ENCODE measurements at places on chromosomes 2 and 18. TPM values are rescaled to one million over a fixed set of nuclear protein-coding genes. Genes with fewer than 3 reads are reported as not detected.

DNA sequence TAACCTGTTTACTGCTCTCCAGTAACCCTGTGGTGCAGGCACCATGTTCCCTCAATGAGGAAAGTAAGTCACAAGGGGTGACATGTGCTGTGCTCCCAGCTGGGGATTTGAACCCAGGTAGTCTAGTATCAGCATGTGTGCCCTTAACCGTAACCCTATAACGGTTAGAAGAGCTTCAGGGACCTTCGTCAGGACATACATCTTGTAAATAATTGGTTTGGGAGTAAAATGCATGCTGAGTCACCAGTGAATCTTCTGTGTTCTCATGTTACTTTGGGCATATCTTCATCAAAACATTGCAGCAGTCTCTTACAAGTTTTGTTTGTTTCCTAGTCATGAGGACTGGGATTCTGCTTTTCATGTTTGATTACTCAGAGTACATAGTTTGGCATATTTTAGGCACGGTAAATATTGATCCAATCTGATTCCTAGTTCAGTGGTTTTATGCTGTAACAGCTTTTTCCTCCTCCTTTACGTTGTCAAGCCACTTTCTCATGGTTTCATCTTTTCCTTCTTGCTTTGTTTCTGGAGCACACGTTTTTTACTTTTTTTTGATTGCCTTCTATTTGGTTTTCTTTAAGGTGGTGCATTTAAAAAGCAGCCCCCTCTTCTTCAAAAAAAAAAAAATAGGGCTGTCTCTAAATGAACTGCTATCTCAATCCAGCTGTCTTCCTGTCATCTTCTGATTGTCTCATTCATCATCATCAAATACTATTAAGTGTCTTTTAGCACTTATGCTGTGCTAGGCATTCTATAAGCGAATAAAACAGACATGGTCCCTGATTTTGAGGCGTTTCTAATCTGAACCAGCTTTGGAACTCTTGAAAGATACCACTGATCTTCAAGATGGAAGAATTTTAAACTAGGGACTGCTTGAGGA, 50.4 kb downstream of the CLIP4 start:
- no peak for DNase-seq

DNA sequence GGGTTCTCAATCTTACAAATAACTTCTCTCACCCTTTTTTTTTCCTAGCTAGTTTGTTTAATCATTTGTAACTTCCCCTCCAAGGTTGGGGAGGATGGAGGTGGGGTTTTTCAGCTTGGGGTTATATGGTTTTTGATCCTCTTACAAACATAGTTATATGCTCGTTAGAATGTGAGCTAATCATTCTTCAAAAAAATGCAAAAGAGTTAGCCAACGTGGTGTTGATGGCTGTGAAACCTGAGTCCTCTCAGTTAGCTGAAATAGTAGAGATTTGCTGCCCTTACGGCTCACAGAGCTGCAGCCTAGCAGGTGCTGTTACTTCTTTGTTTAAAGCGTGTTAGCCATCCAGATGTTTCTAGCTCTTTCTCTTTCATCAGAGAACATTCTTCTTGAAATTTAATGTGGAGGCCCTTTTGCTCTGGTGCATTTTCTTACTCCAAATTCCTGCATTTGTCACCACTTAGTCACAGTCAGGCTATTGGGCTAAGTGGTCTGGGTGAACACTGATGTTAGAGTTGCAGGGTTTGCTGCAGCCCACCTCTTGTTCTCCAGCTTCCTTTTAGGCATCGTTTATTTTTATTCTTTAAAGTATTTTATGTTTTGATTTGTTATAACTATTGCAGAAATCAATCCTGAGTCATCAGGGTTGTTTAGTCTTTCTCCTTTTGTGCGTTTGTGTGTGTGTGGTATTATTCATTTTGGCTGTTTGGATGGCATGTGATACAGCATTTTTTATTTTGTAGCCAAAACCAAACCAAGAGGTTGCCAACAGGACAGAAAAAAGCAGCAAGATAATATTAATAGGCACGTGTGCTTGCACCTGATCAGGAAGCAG, 41.1 kb downstream of the LIMS1 start:
- no peak for DNase-seq

GRCh38 chr2:95074663-95075439, 46.8 kb downstream of the MRPS5 start:
- no peak for DNase-seq

GRCh38 chr18:49898421-49898820, 85.1 kb upstream of the ACAA2 start:
- DNase-seq, result peak; percentile 74

- peak; percentile 0 for DNase-seq
Observed at GRCh38 chr18:34153711-34154110, 71.0 kb downstream of the NOL4 start.

DNA sequence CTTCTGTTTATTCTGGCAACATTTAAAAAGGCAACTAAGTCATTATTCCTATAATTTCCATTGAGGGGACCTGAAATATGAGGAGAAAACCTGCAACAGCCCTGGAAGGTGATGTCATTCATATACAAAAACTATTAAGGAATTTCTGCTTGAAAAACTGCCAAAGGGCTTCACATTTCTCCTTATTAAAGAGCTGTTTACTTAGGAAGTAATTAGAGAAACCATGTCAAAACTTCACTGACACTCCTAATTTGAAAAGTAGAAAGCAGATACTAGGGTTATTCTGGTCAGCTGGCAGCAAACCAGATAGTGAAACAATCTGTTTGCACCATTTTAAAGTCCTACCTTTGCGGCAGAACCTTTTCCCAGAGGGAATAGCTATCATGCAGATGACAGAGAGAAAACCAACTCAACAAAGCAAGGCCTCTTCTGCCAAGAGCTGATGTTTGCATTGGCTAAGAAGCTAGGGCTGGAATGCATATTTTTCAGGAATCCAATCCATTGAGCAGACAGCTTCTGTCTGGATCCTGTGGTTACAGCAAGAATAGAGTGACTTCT, 592.2 kb upstream of the SYT4 start:
- DNase-seq, result no peak

The CCDC85A gene
- 0.10 TPM for total RNA-seq

All from HT-29 (cell line).